ENCODE measurements at places on chromosomes 6 and 20.
A peak's percentile ranks its signal among the peaks of the same experiment; 100 is the strongest.

DNA sequence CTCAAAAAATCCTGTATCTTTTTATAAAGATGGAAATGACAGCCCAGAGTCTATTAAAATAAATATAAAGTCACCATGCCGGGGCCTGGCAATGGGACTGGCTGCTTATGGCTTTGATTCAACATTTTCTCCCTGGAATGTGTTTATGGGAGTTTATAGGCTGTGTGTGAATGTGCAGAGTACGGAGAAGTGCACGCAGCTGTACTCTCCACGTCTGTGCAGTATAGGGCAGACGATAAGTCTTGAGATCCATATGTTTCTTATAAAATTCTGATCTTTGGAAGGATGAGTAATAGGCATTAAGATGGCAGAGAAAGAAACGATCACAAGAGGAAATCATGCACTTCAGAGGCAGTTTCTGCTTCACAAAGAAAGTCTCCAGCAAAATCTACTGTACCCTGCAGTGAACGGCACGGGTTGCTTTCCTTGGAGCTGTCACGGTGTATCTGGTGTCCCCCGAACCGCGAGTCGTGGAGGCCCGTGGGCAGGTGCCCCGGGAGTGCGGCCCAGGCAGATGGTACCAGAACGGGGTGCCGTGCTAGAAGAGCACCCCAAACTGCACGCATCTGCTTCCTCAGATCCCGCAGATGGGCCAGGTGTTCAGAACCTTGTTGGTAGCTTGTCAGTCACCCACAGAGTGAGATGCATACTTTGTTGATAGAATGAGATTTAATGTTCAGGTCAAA is 382.5 kb downstream of the TAF4 start:
- no peak for DNase-seq

- DNase-seq = no peak
Measured at GRCh38 chr6:150176152-150176551, 33.3 kb downstream of the PPP1R14C start.

GRCh38 chr6:41356825-41357224 is 21.4 kb downstream of the NCR2 start:
- DNase-seq = no peak

GRCh38 chr20:22450537-22450936 is 133.8 kb downstream of the FOXA2 start:
- DNase-seq = no peak

- DNase-seq = no peak
Measured at GRCh38 chr6:28303570-28303969, 22.2 kb downstream of the PGBD1 start.

DNA sequence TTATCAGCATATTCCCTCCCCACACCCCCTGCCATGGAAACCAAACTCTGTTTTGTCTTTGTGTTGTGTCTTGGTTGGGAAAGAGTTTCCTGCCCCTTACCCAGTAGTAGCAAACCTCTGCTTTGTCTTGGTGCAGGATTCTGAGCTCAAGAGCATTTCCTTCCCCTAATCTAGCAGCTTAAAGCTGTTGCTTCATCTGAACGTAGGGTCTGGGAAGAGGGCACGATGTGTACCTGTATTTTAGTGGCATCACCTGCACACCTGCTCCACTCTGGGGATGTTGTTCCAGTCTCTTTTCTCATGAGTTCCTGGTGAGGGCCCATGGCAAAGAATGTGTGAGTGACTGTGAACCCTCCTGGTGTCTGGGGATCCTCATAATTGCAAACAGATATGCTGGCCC is 164.7 kb downstream of the SCP2D1 start:
- DNase-seq = no peak

DNA sequence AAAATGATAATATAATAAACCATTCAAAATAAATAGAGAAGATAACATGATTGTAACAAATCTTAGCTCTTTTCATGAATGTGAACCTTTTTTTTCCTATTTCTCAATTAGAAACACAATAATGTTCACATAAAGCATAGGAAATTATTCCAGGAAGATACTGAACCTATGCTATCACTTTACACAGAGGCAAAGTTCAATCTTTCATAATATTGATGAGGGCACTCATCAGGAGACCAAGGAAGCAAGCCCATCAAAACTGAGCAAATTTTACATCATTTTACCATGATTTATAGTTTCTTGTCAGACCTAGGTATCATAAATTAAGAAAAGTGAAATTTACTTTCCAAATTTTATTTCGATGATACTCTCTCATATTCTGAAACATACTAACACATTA is 938.5 kb downstream of the TBC1D32 start:
- no peak for DNase-seq

GRCh38 chr6:88655586-88655985 is 307.8 kb downstream of the RNGTT start:
- DNase-seq = no peak

DNA sequence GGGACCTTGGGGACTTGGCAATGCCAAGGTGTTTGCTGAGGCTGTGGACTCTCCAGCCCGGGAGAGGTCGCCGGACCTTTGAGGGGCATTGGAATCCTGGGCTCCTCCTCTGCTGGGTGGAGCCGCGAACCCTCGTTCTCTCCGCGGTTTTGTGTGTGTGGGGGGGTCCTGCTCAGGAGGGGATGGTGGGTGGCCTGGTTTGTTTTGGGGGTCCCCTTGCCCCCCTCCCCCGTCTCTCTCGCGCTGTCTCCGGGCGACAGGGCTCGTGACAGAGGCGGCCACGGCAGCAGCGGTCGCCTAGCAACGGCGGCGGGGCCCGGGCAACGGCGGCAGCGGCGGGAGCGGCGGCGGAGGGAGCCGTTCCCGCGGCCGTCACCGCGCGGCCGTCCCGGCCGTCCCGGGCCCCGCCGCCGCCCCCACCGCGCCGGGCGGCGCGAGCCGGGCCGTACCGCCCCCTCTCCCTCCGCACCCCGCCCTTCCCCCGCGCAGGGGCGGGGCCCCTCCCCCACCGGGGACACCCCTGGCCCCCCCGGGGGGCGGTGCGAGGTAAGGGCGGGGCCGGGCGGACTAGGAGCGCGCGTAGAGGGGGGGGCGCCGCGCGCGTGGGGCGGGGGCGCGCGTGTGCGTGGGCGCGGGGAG is 7.8 kb downstream of the SYNGAP1 start:
- no peak for DNase-seq

DNA sequence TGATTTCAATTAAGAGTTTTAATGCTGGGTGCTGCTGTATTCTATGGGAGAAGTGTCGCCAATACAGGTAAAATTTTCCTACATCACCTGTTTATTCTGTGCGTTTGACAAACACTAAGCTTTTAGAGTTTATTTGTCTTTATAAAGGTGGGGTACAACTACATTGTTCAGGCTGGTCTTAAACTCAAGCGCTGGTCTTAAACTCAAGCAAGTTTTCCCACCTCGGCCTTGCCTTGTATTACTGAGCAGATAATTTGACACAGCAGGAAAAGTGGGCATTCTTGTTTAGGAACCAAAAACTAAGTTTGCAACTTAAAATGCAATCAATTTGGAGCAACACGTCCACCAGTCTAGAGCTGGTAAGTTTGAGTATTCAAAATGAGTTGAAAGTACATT is 112.9 kb upstream of the BTN3A2 start:
- DNase-seq = no peak

DNA sequence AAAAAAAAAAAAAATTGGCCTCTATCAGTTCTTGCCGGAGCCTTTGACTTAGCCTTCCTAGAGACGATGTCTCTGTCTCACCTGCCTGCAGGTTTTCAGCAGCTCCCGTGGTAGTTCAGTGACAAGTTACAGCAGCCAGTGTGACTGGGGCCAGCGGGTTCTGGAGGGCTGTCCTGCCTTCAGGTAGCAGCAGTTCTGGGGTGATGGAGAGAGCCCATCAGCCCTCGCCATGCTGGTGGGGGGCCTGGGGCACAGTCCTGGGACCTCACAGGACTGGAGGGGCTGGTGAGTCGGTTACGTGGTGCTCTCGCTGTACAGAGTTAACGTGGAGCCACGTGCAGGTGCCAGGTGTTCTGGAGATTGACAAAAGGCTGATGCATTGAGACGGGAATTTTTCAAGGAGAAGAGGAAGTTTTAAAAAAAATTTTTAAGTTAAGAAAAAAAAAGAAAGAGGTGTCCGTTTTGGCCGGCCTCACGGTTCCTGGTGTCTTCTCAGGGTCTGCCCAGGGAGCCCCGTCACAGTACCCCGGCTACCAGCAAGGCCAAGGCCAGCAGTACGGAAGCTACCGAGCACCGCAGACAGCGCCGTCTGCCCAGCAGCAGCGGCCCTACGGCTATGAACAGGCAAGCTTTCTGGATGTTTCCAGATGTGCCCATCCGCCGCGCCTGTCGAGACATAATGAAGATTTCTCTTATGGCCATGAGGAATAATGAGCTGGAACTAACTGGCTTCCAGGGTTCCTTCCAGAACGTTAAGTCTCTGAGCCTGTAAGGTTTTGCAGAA is 8.6 kb upstream of the MTG2 start:
- DNase-seq = no peak

DNA sequence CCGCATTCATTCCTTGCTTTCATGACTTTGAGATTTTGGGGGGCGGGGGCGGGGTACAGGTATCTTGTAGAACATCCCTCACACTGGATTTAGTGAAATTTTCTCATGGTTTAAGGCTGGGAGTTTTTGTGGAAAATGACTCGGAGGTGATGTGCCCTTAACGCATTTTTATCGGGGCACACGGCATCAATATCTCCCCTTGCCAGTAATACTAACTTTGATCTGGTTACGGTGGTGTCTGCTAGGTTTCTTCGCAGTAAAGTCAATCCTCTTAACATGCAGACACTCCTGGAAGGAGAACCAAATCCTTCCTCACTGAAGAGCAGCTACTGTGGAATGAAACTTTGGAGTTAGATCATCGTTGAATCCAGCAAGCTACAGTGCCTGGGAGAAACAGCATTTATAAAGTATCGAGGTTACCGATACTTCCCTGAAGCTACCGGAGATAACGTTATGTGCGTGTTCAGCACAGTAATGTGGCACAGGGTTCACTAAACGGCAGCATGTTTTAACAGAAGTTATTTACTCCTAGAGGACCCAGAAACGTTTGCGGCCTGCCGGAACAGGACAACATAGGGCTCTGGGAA is 1.2 kb upstream of the DYNLRB1 start:
- DNase-seq = no peak

GRCh38 chr20:11380283-11380682 is 537.4 kb upstream of the BTBD3 start:
- no peak for DNase-seq

GRCh38 chr6:151494235-151494935 is 568 bp downstream of the CCDC170 start:
- peak; percentile 22 for DNase-seq

DNA sequence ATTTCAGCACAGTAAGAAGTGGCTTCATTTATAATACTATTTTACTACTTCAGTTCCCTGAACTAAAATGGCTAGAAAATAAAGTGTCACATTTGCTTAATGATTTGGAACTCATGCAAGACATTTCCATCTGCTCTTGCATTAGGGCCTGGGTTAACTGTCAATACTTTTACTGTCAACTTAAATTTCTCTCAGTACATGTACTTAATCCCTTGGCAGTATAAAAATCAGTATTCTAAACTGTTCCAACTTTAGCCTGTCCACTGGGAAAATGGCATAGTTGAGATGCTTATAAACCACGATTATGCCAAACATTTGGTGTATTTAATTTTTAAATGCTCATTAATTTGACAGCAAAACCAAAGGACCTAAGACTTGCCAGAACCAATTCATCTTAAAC is 154.5 kb downstream of the ASCC3 start:
- DNase-seq = no peak

GRCh38 chr6:112116221-112116620 is 28.8 kb downstream of the FAM229B start:
- no peak for DNase-seq

GRCh38 chr6:133891927-133892812 is 3.3 kb downstream of the TCF21 start:
- DNase-seq = no peak

DNA sequence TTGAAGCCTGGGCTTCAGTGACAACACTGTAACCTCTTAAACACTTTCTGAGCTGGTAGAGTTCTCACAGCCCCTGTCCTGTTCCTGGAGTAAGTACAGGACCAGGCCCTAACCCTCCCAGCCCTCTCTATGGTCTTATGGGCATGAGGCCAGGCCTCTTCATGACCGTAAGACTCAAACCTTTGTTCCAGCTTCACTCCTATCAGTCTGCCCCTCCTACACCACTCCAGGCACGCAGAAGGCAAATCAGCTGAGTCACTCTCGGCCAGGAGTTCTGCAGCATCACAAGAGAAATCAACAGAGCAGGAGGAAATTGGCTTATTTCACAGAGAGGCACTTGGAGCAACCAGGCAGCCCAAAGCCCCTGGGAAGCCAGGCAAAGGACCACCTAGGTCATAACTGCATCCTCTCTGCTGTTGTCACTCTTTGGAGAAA is 25.3 kb upstream of the CHD6 start:
- DNase-seq = no peak

DNA sequence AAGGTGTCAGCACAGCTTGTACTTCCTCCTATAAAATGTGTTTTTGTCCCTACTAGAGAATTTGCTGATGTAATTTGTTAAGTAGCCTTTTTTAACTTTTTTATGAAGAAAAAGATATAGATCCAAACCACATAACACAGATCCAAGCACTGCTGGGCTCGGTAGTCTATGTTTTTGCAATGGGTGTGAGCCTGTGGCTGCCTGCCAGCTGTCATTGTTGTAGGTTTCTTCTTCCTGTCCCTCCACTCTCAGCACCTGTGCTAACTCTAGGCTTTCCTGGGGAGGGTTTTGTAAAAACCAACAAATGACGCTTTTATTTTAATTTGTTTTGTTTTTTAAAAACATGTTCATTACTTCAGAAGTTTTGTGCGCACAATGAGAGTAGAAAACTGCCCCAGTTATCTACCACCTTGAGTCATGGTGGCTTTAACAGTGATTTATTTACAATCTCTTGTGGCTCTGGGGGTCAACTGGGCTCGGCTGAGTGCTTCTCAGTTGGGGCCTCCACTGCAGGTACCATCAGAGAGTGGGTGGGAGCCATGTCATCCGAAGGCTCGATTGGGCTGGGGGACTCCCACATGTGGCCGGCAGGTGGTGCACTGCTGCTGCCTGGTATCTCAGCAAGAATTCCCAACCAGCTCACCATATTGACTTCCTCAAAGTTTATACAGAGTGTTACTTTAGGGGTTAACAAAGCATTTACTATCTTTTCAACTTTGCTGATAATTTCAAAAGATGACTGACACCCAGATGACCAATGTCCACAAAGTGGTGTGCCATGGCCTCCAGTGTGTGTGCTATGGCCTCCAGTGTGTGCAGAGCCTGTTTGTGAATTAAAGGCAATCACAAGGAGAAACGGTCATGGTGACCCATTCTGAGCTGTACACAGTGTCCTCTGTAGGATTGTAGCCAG is 3.0 kb upstream of the CCR6 start:
- no peak for DNase-seq

All from inflammatory macrophage treated with lipopolysaccharide for 1 hour (primary cell).